ENCODE measurements at places on chromosomes 2 and 18.

GRCh38 chr18:31505156-31505555 is 7.2 kb downstream of the DSG2 start:
- DNase-seq: no peak

- no peak for DNase-seq
These were observed 214.9 kb downstream of the DSEL start for GRCh38 chr18:67301592-67301991.

DNA sequence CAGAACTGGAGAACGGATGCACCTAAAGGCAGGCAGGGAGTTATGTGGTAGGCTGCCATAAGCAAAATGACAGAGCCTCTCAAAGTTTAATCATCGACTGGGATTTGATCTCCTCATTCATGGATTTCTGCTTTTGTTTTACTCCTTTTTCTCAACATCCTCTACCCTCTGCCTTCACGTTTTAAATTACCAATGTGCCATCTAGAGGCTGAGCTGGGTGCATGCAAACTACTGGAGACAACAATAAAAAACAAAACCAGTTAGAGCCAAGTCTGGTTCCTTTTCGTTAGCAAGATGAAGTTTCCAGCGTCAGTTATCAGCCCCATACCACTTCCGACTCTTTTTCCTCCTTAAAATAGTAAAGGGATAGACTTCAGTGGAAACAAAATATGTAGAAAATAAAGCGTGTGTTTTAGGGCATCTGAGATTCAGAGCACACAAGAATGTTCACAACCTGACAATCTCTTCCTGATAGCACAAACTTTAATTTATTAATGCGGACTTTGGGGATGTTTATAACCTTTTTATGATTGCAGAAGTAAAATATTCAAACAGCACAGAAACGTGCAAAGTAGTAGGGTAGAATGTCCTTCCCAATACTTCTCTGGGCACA is 117.0 kb downstream of the LAMA1 start:
- no peak for DNase-seq

GRCh38 chr2:158403237-158403636 is 53.3 kb downstream of the CCDC148 start:
- no peak for DNase-seq

DNA sequence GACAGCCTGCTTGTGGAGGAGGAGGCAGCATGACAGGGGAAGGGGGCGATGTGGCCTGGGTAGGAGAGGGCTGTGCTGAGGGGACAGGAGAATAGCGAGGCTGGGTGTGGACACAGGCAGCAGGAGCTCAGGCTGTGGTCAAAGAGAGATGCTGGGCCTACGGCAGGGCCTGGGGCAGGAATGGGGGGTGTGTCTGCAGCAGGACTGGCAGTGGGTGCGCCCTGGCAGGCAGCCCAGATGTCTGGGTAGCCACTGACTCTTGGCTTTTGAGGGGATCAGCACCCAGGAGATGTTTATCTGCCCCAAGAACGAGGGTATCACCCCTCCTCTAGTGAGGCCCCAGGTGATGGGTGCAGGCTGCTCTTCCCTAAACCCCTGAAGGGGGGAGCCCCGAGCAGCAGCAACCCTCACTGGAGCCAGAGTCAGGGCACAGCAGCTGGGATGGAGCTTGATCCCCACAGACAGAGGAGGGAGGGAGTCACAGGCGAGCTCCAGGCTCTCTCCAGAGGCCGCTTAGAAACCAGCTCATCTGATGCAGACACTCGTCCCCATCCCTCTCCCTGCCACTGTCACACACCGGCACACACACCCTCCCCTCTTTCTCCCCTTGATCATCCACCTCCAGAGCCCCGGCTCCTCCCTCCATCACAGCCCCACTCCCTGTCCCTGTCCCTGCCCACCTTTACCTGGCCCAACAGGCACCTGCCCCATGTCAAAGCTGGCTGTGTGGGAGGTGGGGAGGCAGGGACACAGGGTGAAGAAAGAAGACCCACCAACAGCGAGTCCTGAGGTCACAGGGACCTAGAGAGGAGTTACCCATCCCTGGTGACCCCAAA is 29.8 kb upstream of the TNS1 start:
- DNase-seq: no peak

DNA sequence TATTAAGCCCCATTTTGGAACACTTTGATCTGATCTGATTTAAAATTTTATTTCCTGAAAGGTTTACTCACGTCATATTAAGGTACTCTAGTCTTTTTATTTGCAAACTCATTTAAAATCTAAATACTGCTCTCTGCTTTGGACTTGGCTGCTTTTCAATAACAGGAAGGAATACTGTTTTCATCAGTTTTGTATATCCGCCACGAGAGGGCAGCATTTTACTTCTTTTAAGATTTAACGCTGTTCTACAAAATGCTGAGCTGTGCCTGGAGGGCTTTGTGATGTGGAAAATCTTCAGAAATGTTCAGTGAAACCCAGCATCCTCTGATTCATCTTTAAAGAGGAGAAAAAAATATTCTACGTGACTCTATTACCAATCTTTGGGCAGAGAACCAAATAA is 37.5 kb upstream of the SLC38A11 start:
- no peak for DNase-seq
